Natural killer cell treated with Interleukin-12 subunit alpha and Interleukin-12 subunit beta and Interleukin-15 and Interleukin-18, amount 100 ng/mL, for 72 hours (primary cell): ENCODE measurements at places on chromosomes 11 and 22.

GRCh38 chr11:72223615-72224563 is 678 bp upstream of the INPPL1 start:
- DNase-seq = peak; percentile 82

- DNase-seq = no peak
Measured at GRCh38 chr11:42036201-42036600, 576.7 kb upstream of the LRRC4C start.

DNA sequence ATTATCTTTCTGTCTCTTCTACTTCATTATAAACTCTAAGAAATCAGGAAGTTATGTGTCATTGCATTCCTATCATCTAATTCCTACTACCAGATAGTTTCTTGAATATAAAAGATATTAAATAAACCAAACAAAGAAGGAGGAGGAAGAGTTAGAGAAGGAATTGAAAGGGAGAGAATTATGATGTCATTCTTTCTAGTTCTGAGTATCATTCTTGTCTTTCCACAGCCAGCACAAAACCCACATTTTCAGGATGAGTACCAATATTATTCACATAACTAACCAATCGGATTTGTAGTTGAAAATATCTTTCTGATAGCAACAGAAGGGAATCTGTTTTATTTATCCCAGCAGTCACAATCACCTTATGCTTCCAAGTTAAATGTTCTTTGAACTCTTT is 13.3 kb downstream of the MS4A13 start:
- no peak for DNase-seq

GRCh38 chr11:12411806-12412727 is 34.7 kb downstream of the PARVA start:
- DNase-seq = no peak

DNA sequence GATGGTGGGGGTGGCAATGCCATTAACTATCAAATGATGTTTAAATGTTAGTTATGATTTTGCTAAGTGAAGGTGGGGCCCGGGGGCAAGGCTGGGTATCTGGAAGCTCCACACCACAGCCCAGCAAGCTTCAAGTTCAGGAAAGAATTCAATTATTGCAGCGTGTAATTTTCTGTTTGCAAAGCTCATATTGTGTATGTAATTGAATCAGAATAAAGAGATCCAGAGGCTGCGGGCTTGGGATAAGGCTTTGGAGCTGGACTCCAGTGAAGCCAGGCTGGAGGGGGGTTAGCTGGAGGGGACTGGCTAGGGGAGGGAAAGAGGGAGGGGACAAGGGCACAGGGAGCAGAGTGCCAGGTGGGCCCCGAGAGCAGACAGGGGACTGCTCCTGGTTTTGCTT is 557.1 kb upstream of the CADM1 start:
- no peak for DNase-seq

- no peak for DNase-seq
Measured at GRCh38 chr11:18705651-18706281, 7.2 kb downstream of the TMEM86A start.

DNA sequence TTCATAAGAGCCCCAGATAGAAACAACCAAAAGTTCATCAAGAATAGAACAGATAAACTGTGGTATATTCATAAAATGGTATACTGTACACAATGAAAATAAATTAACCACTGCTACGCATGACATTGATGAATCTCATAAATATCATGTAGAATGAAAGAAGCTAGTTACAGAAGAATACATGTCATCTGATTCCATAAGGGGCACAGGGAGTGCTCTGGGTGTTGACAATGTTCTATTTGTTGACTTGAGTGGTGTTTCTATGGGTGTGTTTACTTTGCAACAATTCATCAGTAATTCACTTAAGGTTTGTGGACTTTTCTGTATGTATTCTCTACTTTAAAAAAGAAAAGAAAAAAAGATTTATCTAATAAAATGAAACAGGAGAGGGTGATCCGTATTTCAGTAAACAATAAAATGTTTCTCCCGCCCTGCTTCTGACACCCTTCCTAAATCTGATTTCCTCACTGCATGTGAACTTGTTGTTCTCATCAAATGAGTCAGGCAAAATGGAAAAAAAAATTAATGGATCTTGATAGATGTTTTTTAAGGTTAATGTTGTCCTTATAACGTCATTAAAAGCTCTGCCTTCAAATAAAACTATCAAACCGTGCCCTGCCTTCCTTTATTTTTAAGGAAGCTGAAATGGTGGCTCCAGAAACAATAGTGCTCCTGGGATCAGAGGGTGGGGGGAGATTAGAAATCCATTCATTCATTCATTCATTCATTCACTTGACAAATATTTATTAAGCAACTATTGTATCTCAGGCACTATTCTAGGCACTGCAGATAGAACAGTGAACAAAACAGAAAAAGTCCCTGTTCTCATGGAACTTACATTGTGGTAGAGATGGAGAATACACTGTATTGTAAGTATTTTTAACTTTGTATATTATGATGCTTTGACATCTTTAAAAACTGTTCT is 77.2 kb upstream of the CD44 start:
- DNase-seq = no peak

DNA sequence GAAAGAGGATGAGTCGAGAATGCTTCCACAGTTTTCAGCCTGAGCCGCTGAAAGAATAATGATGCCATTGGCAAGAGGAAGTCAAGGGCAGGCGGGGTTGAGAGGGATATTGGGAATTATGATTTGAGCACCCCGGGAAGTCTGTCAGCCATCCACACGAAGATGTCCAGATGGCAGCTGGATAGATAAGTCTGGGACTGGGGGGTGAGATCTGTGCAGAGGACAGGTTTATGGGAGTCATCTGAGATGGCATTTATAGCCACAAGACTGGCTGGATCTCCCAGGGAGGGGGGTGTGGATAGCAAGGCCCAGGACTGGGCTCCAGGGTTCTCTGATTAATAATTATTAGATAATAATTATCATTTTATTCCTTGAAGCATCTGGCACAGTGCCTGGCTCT is 5.1 kb upstream of the STIP1 start:
- no peak for DNase-seq

DNA sequence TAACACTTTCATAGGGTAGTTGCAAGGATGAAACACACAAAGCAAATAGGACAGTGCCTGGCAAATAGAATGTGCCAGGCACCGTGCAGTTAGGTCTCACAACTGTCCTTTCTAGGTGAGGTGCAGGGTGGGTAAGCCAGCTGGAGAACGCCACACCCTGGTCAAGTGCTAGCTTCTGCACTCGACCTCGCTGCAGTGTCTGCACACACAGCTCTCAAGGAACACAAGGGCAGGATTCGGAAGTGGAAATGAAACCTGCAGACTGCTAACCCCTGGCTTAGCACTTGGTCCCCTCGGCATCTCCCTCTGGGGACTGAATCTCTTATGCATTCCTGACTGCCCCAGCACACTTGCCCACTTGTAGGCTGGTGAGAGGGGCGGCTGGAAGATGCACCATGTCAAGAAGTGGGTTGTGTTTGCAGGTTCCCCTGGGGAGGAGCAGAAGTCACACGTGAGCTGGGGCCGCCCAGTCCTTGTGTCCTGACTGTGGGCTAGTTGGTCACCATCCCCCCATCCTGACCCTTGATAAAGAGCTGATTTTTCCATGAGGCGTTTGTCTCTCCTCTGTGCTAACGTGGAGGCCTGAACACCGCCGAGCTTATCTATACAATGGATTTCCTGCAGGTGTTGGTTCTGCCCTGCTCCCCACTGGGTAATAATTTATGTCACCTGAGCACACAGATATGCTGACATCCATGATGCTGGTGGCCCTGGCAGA is 89.0 kb downstream of the MICAL2 start:
- no peak for DNase-seq

DNA sequence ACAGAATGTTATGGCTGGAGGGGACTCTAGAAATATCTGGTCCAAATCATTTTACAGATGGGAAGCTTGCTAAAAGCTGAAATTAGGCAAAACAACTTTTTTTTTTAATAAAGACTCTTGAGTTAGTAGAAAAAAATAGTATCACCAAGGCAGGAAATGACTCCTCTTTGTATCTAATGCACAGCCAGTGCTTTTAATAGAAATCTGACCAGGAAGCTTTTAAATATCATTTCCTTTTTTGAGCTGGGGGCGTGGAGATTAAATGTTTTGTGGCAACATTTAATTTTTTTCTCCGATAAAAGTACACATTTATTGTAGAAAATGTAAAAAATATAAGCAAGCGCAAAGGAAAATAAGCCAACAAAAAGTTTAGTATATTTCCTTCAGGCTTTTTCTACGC is 22.5 kb downstream of the TRAF6 start:
- DNase-seq = no peak

- no peak for DNase-seq
Measured at GRCh38 chr11:133172349-133172748, 360.0 kb downstream of the OPCML start.

- DNase-seq = no peak
Measured at GRCh38 chr11:100800202-100800601, 113.1 kb downstream of the ARHGAP42 start.

GRCh38 chr11:60265373-60266214 is 14.9 kb upstream of the MS4A4A start:
- DNase-seq = no peak

GRCh38 chr11:1652771-1653540 is 23.4 kb downstream of the KRTAP5-5 start:
- DNase-seq = peak; percentile 78

DNA sequence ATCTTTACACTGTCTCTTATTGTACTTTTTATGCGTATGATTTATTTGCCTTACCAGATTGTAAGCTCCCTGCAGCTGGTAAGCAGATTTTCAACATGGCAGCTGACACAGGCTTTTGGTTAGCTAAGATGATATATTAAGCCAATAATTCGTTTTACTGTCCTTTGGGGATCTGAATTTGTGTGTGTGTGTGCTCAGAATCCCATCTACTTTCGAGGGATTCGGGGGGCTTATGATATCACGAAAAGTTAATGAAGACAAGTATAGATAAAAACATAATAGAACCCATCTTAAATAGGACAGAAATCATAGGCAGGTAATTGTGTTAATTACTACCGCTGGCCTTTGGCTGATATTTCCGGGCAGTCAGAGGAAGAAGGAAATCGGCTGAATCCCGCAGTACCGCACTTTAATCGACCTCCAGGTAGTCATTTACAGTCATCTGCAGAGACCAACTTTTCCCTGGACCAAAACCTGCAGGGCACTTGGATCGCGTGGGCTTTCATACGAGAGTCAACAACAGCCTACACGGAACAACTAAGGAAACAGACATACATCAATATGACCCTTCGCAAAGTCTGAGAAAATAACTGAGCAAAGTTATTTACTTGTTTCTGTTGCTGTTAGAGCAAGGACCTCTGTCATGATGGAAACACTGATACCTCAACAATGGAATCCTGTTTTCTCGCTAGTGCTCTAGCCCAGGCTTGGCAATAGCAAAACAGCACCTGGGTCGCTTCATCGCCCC is 802 bp downstream of the KBTBD3 start:
- DNase-seq = no peak

DNA sequence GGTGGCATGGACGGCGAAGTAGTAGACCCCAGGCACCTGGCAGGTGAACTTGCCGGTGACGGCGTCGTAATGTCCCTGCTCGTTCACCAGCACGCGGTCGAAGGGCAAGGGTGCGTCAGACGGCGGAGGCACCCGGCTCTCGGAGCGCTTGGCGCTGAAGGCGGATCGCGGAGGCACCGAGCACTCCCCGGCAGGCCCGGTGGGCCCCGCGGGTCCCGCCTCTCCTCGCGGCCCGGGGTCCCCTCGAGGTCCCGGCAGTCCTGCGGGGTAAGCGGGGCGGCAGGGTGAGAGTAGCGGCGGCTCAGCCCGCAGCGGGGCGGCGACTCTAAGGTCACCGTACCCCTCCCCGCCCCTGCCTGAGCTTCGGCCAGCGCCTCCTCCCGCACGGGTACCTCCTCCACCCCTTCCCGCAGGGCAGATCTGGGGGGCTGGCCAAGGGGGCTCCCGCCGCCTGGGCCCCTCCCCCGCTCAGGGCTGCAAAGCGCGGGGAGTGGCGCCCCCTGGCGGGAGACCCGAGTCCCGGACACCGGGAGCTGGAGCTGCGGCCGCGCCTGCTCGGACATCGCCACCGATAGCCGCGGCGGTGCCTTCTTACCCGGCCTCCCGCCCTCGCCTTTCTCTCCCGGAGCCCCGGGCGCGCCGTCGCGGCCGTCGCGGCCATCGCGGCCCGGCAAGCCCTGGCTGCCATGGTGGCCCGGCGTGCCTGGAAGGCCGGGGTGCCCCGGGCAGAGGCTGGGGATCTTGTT is 921 bp downstream of the C1QTNF5 start:
- DNase-seq = no peak

- no peak for DNase-seq
Measured at GRCh38 chr11:13009921-13010748, 1.0 kb downstream of the RASSF10 start.

DNA sequence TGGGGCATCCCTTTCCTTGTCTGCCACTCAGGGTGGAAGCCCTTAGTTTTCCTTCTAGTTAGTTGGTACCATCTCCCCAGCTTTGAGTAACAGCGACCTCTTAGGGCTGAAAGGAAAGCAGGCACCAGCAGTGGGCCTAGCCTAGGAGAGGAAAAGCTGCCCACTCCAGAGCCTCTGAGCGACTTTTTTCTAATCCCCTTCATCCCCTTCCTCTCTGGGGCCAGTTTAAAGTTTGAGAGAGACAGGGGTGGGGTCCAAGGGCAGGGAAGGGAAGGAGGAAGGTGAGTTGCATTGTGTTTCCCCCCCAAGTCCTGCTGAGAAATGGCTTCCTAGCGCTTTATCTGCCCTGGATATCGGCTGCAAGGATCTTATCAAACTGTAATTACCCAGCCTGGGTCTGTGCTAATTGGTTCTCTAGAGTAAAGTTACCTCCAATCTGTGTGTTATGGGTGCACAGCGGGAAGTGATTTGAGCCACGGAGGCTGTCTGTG is 573.9 kb upstream of the CADM1 start:
- DNase-seq = no peak

- DNase-seq = no peak
Measured at GRCh38 chr11:13065200-13065787, 56.2 kb downstream of the RASSF10 start.

GRCh38 chr11:127338380-127339259 is 338.1 kb upstream of the KIRREL3 start:
- no peak for DNase-seq

DNA sequence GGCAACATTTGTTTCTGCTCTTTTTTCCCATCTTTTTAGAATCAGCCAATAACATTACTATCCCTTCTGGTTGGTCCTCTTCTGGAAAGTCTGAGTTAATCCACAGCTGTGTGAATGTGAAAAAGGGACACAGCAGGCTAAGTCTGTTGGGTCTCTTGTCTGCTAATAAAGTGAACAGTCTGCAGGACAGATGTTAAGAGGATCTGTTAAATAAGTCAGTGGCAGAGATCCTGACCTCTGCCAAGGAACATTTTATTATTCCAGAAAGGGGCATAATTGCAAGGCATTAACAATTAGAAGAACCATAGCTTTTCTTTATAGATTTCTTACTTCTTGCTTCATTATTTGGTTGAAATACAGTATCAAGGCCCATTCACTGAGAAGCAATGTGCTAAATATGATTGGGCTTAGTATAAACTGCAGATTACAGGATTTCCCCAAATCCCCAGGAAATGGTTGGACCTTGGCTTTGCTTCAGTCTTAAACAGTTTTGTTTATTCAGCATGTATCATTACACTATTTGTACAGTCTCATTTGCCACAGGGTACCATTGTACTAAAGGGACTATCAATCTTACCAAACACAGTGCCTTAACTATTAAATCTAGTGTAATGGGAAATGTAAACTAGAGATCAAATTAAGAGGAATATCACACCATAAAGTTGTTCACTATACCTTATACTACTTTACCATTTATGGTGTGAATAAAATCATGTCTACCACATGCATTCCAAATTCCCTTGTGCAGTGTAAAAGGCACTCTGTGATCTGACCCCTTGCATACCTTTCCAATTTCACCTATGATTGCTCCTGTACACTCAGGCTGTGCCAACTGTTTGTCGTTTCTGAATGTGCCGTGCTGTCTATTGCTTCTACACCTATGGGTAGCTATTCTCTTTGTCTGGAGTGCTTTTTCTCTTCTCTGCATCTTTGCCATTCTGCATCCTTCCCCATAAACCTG is 274.0 kb downstream of the SOX6 start:
- no peak for DNase-seq
